ENCODE measurements at places on chromosomes 5 and 9.

DNA sequence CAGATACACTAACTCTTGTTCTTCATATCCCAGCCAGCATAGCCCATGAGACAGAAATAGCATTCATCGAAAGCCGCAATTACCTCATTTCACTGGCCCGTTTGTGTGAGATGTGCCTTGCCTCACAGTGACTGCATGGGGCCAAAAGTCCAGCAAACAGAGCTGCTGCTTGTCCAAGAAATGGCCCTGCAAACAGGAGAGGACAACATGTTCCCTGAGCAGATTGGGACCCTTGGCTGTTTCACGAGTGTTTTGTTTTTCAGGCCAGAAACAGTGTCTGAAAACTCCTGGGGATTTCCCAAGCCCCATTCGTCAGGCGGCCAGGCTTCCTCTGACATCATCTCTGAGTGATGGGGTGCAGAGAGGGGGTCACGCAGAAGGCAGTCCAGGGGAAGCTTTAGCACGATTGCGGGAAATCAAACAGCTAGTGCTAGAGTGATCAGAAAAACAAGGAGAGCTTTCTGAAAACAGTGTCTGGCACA is 503.6 kb upstream of the PAPPA start:
- no peak for DNase-seq

DNA sequence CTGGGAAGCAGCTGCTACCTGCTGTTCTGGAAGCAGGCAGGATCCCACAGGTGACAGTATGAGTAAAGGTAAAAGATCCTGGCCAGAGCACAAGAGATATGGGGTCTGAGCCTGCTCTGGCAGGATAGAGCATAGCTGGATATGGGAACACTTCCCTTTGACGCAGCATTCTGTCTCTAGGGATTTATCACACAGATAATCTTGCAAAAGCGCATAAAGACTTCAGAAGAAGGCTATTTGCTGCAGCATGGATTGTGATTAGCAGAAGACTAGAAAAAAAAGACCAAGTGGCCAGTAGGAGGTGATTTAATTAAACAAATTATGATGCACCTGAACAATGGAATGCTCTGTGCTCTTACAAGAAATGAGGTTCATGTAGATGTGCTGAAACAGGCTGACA is 52.4 kb upstream of the PWWP2A start:
- DNase-seq, result peak; percentile 50

DNA sequence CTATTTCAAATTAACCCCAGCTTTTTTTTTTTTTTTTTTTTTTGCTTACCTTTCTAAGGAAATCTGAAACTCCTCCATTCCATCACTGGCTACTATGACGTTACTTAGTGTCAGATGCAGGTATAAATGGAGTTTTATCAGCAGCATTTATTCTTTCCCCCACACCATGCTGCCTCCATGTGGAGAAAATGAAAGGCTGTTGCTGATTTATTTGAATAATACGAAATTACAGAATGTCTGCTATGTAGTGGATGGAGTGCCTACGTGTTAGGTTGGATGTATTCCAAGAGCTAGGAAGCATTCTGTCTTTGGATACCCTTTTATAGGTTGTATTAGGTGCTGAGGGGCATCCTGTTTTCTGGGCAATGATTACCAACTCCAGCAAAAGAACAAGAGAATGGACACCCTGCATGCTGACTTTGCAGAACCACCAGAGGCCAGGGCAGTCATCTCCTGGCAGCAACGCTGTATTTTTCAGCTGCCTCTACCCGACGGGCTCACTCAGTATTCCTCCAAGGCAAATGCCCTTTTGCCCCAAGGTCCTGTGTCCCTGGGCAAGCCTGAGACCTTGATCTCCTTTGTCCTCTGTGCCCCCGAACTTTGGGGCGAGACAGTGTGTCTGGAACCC is 199.5 kb downstream of the ALDH1A1 start:
- DNase-seq, result no peak

- DNase-seq, result no peak
Measured at GRCh38 chr5:56523790-56524575, 290.9 kb upstream of the ANKRD55 start.

DNA sequence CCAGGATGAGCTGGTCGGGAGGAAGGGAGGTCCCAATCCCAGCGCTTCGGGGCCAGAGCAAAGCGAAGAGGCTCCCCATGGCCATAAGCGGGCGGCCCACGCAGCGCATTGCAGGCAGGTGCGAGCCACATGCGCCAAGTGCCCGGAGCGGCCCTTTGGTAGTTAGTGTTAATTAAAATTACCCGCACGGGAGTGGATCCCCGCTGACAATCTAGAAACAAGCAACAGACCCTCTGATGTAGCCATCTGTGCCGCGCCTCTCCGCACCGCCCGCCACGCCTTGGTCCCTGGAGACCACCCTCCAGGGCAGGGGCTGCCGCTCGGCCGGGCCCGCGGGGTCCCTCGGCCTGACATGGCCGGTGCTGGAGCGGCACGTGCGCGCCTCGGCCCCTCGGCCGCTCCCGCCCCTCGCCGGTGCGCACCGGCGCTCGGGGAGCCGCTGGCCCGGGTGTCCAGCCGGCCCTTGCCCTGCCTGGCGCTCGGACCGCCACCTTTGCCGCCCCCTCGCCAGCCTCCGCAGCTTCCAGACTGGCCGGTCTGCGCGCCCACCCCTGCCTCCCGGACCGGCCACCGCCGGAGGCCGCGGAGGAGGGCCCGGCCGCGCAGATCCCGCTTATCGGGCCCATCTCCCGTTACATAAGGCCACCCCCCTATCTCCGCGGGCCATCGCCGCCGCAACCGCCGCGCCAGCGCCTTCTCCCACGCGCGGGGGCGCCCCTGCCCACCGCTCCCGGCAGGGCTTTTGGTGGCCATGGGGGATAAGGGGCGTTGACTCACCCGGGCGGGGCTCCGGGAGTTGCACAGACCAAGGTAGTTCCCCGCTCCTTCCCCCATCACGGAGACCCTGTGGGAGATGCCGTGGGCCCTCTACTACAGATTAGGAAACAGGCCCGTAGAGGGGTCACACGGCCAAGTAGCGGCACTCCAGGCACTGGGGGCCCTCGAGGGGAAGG is 1.9 kb upstream of the IL13 start:
- no peak for DNase-seq

GRCh38 chr5:1911773-1912235 is 29.1 kb upstream of the IRX4 start:
- no peak for DNase-seq

GRCh38 chr9:73689051-73689870 is 537.6 kb downstream of the ANXA1 start:
- no peak for DNase-seq

DNA sequence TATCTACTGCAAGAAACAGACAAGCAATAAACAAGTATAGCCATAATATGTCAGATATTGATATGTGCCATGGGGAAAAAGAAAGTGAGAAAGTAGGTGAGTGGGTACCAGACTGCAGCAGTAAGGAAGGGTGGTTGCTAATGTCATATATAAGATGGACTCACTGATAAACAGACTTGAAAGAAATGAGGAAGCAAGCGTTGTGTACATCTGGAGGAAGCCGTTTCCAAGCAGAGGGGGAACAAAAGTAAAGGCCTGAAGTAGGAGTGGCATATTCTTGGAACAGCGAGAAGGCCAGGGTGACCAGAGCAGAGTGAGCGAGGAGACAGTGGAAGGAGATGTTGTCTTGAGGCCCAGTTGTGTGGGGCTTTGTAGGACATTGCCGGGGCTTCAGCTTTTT is 142.2 kb upstream of the MAP3K1 start:
- no peak for DNase-seq

- no peak for DNase-seq
Measured at GRCh38 chr5:1967736-1968135, 85.0 kb upstream of the IRX4 start.
